ENCODE measurements at places on chromosomes 5 and 9.

DNA sequence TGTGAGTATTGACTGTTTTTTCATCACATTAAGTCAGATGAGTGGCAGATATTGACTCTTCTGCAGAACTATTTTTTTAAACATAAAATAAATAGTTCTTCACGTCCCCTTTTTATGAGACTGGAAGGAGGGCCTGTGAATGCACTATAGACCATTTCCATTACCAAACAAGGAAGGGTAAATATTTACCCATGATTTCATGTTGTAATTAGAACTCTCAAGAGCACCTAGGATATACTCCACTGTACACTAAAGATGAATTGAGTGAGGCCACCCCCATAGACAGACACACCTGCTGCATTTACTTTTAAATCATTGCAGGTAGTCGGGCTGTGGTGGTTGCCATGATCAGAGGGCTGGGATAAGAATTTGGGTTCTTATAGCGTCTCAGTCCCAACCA lies 22.6 kb downstream of the SLC36A1 start:
- no peak for DNase-seq

DNA sequence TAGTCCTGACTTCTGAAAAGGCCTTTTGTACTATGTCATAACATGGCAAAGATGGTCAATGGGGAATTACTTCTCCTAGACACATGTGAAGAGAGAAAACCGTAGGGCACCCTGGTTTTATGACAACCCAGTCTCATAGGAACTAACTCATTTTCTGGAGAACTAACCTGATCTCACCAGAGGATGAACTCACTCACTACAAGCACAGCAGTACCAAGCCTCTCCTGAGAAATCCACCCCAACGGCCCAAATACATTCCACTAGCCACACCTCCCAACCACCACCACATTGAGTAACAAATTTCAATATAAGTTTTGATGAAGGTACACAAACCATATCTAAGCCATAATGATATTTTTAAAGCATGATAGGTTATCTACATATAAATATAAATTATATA lies 909.3 kb upstream of the CDH10 start:
- no peak for DNase-seq

- DNase-seq = no peak
Observed at GRCh38 chr9:125959951-125960619, 212.9 kb downstream of the PBX3 start.

GRCh38 chr9:134961331-134962064 lies 43.8 kb upstream of the FCN1 start:
- DNase-seq = no peak

GRCh38 chr5:77669677-77670076 lies 31.2 kb upstream of the OTP start:
- DNase-seq = no peak

DNA sequence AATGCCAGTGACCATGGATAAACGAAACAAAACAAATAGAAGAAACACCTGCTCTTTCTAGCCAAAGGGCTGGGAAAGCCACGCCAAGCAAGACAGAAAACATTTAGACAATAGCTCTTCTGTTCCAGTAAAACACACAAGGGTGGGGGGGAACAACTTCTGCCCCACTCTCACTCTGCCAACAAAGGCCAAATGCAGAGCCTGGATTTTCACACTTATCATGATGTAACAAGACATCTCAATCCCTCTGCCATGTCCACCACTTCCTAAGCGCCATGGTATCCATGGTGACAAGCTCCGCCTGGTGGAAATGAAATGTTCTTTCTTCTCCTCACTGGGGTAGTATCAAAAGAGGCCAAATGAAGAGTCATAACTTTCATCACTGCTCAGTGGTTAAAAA lies 60.6 kb downstream of the DRD1 start:
- DNase-seq = no peak

DNA sequence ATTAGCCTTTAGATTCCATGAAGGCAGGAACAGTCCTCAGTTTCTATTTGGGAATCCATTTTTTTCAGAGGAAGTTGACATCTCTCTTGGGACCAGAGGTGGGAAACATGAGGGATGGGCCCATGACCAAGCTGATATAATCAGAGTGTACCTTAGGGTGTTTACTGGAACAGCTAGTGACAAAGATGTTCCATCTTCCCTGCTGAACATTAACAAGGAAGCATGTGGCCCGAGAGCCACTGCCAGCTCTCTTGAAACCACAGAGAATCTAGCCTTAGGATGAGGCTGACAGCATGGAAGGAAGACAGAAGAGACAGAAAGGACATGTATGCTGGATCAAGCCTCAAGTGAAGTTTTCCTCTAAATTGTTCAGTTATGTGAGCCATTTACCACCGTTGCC lies 16.0 kb downstream of the AQP3 start:
- no peak for DNase-seq

- no peak for DNase-seq
Observed at GRCh38 chr9:81637276-81637675, 52.1 kb downstream of the TLE1 start.

GRCh38 chr9:124512806-124513204 lies 5.6 kb upstream of the NR5A1 start:
- no peak for DNase-seq

DNA sequence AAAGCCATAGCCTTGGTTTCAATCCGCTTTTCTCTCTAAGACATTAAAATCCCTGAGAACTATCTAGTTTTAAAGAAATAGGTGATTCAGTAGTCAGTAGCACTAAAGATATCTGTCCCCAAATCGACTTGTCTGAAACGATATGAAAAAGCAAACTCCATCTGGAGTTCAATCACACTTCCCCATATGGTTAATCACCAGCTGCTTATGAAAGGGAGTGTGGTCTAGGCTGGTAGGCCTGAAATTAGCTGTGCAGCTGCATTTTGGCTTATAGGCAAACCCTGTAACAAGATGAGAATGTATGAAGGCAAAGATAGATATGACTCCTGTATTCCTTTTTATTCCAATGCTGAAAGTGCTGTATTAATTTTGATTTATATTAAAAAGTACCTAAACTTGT lies 65.9 kb downstream of the DMRTA1 start:
- no peak for DNase-seq

DNA sequence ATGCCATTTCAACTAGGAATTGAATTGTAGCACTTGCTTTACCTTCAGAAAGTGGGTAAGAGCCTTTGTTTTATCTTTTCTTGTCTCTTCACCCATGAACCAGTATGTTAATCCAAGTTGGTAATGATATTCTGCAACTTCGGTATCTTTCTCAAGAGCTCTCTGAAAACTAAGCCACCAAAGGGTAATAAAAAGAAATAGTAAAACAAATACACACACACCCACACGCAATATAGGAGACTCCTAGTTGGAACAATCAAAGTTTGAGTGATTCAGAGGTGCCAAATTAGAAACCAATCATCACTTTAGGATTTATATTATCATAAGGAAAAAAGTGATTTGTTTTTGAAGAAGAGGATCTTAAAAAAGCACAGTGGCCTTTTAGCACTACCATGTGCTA lies 30.4 kb downstream of the SKIC3 start:
- DNase-seq = no peak

DNA sequence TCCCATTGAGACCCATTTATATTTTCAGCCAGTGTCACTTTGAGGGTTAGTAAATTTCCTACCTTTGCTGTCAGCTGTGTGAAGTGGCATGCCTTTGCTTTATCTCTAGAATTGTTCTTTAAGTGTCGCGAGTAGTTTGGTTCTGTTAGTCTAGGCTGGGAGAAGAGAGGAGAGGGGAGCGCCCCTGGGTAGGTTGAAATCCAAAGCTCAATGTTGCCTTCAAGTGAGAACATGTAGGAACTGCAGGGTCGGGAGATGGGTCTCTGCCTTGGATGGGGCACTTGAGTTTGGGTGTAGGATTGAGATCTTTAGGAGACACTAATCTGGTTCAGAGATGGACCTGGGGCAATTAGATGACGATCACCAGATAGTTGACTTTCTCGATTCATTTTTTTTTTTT lies 46.3 kb downstream of the STC2 start:
- DNase-seq = no peak

GRCh38 chr9:17782430-17783149 lies 203.7 kb downstream of the SH3GL2 start:
- no peak for DNase-seq

Data from activated CD8-positive, alpha-beta memory T cell treated with anti-CD3 and anti-CD28 coated beads for 48 hours (primary cell).